ENCODE measurements at places on chromosomes 13 and 19.

- no peak for DNase-seq
These were observed 706.5 kb upstream of the MIR17HG start for GRCh38 chr13:90640976-90641375.

GRCh38 chr13:30346153-30346788, 38.9 kb upstream of the KATNAL1 start:
- peak; percentile 55 for DNase-seq

GRCh38 chr19:37333457-37333856, 37.4 kb upstream of the ZNF527 start:
- no peak for DNase-seq

- no peak for DNase-seq
These were observed 6.5 kb upstream of the ZNF708 start for GRCh38 chr19:21335721-21336120.

GRCh38 chr13:43095771-43096719, 72.7 kb downstream of the DNAJC15 start:
- DNase-seq: no peak

GRCh38 chr19:51186323-51186722, 38.6 kb upstream of the CD33 start:
- DNase-seq: no peak

DNA sequence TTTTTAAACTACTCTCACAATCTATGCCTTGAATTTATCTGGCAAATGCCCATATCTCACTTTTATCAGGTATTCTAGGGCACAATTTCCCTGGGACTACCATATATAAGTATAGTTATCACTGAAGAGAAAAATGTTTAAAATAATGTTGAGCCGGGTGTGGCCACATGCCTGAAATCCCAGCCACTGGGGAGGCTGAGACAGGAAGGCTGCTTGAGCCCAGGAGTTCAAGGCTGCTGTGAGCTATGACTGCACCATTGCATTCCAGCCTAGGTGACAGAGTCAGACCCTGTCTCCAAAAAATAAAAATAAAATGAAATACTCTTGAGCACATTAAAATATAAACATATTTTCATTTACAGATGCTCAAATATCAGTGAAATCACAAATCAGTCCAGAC, 4.1 kb downstream of the KATNAL1 start:
- DNase-seq: no peak

GRCh38 chr19:47120470-47121067, 7.0 kb upstream of the ZC3H4 start:
- DNase-seq: no peak

- no peak for DNase-seq
These were observed 113.2 kb downstream of the MYCBP2 start for GRCh38 chr13:77213644-77214043.

DNA sequence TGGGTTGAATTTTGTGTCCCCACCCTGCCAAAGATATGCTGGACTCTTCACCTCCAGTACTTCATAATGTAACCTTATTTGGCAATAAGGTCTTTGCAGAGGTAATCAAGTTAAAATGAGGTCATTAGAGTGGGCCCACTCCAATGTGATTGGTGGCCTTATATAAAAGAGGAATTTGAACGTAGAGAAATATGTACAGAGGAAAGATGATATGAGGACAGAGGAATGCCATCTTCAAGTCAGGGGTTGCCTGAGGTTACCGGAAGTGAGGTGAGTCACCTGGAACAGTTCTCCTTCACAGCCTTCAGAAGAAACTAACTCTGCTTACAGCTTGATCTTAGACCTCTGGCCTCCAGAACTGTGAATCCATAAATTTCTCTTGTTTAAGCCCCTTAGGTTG, 69.9 kb downstream of the GPC5 start:
- no peak for DNase-seq

DNA sequence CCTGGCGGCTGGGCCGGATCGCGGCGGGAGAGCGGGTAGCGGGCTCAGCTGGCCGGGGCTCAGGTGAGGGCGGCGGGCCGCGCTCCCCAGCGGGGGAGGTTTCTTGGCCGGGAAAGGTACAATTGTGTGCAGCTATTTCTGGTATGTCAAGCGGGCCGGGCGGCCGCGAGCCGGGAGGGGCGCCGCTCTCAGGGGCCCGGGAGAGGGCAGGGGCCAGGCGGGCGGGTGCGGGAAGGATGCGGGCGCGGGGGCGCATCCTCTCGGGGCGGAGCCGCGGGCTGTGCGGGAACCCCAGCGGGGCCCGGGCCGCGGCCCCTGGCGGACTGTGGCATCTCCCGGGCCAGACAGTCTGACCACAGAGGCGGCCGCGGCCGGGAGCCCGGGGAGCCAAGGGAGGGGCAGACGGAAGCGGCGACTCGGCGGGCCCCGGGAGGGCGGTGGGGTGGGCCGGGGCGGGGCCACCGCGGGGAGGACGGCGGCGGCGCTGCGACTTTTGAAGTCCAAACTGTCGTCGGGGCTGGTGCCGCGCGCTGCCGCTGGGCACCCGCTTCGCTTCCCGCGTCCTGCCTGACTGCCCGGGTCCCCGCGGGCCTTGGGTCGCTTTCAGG, at the start of gene LMO7:
LMO7 (plus strand) TSS at position 503 of the 608 bp plus-strand sequence. CDS start 328 bp downstream, outside the sequence.
- DNase-seq: peak; percentile 7

DNA sequence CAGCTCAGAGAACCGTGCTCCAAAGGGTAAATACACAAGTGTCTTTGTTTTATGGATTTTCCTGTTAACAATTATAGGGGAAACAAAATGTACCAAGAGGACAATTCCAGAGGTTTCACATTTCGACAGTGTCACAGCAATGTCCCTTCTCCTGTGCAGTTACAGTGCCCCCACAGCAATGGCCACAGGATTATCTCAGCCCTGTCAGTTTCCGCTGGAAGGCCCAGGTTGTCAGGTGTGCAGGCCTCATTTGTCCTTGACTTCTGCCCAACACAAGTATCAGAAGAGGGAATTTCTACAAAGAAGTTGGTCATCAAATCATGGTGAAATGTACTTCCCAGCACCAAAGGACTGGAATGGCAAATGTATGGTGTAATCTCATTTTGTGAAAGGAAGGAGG, 11.2 kb upstream of the N4BP2L2 start:
- DNase-seq: no peak

GRCh38 chr13:89786531-89786930, 1561.0 kb upstream of the MIR17HG start:
- DNase-seq: no peak

- DNase-seq: no peak
These were observed 32.3 kb downstream of the ADPRHL1 start for GRCh38 chr13:113420833-113421600.

GRCh38 chr19:53696951-53697350, 65.2 kb downstream of the DPRX start:
- DNase-seq: no peak

DNA sequence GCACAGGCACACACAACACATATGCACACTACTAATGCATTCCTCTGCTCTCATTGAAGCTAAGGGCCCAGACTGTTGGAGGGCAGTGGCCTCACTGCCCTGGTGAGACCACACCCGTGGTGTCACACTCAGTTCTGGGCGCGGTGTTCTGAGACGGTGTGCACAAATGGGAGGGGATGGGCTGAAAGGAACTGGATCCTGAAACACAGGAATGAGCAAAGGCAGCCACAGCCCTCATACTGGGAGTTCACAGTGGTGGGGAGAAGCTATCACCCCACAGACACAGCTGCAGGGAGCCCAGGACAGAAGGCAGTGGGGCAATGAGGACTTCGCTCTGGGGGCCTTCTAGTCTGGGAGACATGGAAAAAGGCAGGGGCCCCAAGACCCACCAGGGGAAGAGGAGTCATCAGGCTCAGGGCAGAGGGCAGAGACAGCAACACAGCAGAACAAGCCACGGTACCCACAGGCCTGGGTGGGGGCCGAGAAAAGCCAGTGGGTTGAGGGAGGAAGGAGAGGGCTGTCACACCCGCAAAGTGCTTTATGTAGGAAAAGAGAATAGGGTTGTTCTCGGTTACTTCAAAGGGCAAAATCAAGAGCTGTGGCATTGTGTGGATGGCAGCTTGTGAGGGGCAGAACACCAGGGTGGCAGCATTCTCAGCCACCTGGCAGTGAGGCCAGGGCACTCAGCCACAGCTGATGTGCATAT, 75.4 kb upstream of the GPR183 start:
- DNase-seq: no peak

GRCh38 chr13:45678282-45678681, 23.8 kb upstream of the CBY2 start:
- DNase-seq: no peak

GRCh38 chr13:48876289-48876688, 99.4 kb upstream of the FNDC3A start:
- DNase-seq: no peak

- no peak for DNase-seq
These were observed 13.2 kb upstream of the ZNF254 start for GRCh38 chr19:24073807-24074206.

GRCh38 chr13:82847595-82847994, 1034.7 kb downstream of the SLITRK1 start:
- no peak for DNase-seq

DNA sequence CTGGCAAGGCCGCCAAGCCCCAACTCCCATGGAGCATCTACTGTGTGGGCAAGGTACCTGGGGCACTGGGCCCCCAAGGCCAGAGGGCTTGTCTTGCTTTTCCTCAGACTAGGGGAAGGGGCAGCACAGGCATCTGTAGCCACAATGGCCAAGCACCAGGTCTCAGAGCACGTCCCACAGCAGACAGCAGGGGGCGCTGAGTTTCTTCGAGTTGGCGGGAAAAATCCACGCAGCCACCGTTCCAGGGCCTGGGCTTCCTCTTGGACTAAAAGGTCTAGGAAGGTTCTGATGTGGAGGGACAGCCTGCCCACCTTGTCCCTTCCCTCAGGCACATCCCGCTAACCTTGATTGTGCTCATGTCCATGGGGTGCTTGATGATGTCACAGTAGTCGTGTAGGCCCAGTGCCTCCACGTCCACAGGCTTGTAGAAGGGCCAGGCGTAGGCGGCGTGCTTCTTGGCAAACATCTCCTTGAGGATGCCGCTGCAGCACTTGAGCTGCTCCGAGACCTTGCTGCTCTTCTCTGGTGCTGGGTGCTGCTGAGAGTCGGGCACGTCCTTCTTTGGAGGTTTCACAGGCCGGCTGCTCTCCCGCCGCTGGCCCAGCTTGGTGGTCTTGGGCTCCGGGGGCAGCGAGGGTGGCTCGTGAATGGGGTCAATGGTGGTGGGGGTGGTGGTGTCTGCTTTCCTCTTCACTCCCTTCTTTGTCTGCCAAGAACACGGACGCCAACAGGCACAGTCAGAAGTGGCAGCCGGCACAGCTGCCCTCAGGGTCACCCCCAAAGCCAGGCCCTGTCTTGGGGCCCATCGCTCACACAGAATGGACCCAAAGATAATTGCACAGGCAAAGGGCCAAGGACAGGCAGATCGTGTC, 32.0 kb upstream of the EPHX3 start:
- peak; percentile 58 for DNase-seq

DNA sequence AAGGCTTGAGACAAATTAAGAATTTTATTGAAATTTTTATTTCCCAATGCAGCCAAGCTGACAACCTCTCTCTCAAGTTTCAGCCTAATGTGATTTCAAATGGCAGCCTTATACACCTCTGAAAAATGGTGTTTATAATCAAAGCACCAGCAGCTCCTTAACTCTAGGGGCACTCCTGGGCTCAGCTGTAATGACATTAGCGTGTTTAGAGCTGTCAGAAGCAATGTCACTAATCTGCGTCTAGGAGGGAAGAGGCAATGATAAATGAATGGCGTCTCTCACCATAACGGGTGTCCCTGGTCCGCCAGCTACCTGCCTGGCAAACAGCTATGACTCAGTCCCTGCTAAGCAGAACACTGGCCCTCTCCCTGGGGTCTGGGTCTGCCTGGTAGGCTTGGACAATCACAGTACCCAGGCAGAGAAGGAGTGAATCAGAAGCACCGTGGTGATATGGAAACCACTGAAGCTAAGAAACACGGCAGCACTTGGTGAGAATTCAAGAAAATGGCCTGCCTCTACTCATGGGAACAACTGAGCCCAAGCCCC, 131.8 kb upstream of the VSTM2B start:
- no peak for DNase-seq

DNA sequence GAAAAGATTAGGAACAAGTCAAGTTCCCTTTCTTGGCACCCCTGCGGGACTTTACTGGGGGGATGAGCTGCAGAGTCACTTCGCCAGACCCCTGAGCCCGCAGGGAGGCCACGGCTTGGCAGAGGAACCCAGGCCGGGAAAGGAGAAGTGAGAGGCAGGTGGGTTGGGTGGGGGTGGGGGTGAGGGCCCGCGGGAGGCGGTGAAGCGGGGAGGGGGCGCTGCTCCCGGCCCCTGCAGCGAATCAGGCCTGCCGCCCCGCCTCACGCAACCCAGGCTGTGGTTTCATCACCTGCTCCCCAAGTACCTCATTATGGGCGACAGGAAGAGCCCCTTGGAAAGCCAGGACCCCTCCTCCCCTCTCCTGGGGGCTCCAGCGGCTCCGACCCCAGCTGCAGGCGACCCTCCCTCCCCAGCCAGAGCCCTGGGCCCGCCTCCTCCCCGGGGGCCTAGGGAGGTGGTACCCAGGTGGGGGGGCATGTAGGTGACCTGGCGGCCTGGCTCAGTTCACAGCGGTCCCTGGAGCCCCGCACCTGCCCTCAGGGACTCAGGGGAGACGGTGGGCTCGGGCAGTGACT, 9.5 kb downstream of the MEF2B start:
- no peak for DNase-seq

DNA sequence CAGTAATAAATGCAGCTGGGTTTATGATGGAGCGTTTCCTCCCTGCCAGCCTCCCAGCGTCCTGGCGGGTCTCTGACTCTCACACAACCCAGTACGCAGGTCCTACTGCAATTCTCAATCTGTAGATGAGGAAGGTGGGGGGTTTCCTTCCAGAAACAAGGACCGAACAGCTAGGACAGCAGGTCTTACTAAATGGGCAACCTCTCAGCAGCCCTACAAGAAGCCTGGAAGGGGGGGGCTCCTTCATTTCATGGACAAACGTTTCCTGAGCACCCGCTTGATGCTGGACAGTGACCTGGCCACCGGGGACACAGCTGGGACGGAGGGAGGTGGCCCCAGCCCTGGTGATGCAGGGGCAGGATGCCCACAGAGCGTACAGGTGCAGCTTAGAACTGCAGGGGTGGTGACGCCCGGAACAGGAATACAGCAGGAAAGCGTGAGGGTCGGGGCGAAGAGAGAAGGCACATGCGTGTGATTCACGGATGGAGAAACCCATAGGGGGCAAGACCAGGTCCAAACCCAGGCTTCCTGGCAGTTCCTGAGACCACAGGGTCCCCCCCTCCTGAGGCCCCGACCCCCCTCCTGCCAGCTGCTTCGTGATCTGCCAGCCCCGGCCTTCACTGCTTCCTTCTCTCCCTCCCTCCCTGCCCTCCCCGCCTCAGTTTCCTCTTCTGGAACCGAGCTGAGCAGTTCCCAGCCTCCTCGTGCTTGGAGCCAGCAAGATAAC, 732 bp upstream of the C2CD4C start:
- DNase-seq: no peak

- DNase-seq: no peak
These were observed 63.9 kb upstream of the SLITRK5 start for GRCh38 chr13:87607266-87607665.

Measured in activated CD4-positive, alpha-beta T cell treated with anti-CD3 and anti-CD28 coated beads, Interleukin-2, amount 50 U/mL, for 16 hours (primary cell).